Retina (tissue), 1 donor: ENCODE measurements at places on chromosomes 11 and 22.

GRCh38 chr11:125933030-125933813 is 12.6 kb upstream of the VSIG10L2 start:
- DNase-seq: no peak

GRCh38 chr22:23138584-23139435 is 3.0 kb downstream of the RSPH14 start:
- DNase-seq: no peak

DNA sequence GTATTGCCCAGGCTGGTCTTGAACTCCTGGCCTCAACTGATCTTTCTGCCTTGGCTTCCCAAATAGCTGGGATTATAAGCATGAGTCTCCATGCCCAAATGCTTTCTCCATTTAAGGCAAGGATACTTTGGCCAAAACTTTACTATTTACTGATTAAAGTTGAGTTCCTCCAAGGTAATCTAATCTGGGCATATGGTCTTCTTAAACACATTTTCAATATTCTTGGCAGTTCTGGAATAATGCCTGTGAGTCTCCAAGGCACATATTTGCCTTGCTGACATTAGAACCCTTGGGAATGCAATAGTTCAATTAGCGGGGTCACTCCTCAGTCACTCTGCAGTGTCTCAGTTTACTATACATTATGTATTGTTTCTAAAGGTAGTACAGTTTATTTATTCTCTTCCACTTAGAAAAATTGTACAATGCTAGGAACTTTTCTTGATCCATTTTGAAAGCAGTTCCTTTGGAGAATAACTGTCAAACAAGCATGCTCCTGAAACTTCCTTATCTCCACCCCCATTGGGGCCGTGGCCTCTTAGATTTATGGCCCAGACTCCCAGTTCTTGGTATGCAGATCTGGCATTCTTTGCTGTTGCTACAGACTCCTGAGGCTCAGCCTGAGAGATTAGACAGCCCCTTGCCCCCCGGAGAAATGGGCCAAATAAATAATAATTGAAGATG is 13.1 kb upstream of the RAB38 start:
- no peak for DNase-seq

- DNase-seq: peak; percentile 59
These were observed 490.1 kb downstream of the OPCML start for GRCh38 chr11:133041928-133042882.

DNA sequence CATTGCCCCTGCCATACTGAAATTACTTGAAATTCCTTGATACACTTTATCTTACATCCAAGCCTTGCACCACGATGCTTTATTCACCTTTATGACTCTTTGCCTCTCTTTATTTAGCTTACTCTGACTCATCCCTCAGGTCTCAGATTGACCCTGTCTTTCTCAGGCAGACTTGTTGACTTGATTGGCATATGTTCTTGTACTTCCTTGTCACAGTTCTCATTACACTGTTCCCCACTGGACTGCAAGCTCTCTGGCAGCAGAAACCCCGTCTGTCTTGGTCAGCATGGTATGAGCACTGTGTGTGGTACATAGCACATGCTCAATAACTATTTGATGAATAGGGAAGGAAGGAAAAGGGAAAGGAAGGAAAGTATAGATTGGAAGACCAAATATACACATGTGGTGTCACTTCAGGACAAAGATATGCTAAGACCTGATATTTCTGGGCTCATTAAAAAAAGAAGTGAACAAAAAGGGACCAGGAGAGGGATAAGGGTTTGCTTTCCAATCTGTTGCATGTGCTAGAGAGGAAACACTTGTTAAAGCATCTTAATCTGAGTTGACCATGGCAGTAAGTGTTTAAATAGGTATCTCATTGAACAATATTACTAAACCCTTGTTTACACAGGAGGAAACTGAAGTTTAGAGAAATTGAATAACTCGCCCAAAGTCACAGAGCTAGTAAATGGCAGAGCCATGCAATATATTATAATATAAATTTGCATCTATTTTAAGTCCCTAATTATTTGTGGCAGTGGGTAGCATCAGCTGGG is 7.2 kb downstream of the LYVE1 start:
- DNase-seq: no peak

GRCh38 chr11:129247135-129247534 is 55.0 kb upstream of the ARHGAP32 start:
- no peak for DNase-seq

- no peak for DNase-seq
These were observed 15.3 kb upstream of the CDC42BPG start for GRCh38 chr11:64859542-64860414.

GRCh38 chr11:42225664-42226063 is 766.2 kb upstream of the LRRC4C start:
- DNase-seq: no peak

GRCh38 chr11:70109006-70109405 is 30.9 kb downstream of the ANO1 start:
- no peak for DNase-seq

- DNase-seq: no peak
These were observed 160.2 kb downstream of the KIRREL3 start for GRCh38 chr11:126840201-126840886.

- no peak for DNase-seq
These were observed 147.1 kb downstream of the C11orf91 start for GRCh38 chr11:33553486-33553885.

GRCh38 chr11:74476536-74476935 is 9.2 kb upstream of the KCNE3 start:
- no peak for DNase-seq

DNA sequence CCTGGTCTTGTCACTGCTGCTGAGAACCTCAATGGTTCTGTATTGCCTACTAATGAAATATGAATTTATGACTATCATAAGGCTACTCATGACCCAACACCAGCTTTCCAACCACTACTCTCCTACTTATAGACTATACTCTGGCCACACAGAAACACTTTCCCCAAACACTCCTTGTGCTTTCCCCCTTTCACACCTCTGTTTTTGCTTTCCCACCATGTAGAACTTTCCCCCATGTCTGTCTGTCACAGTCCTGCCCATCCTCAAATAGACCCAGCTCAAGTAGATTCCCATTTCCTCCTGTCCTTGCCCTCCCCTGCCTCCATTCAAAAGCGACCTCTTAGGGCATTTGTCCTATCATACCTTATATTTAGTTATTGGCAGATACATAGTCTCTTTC is 105.9 kb downstream of the ARFGAP2 start:
- DNase-seq: no peak

GRCh38 chr11:6755303-6755952 is 16.3 kb downstream of the OR2AG2 start:
- DNase-seq: peak; percentile 58

DNA sequence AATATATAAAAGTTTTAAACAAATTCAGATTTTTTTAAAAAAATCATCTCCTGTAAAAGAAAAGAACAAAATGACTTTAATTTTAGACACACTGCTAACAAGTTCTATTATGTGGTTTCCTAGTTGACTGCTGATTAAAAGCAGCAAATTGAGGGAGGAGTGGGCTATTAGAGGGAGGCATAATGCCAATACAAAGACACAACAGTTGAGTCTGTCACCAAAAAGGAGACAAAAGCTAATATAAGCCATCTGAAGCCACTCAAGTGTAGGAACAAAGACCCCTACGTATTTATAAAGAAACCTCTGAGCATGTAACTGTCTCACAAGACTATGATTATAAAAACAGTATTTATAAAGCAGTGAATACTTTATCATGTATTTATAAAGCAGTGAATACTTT is 28.6 kb downstream of the TMEM123 start:
- no peak for DNase-seq

GRCh38 chr11:127943763-127944162 is 643.6 kb downstream of the ETS1 start:
- DNase-seq: no peak

DNA sequence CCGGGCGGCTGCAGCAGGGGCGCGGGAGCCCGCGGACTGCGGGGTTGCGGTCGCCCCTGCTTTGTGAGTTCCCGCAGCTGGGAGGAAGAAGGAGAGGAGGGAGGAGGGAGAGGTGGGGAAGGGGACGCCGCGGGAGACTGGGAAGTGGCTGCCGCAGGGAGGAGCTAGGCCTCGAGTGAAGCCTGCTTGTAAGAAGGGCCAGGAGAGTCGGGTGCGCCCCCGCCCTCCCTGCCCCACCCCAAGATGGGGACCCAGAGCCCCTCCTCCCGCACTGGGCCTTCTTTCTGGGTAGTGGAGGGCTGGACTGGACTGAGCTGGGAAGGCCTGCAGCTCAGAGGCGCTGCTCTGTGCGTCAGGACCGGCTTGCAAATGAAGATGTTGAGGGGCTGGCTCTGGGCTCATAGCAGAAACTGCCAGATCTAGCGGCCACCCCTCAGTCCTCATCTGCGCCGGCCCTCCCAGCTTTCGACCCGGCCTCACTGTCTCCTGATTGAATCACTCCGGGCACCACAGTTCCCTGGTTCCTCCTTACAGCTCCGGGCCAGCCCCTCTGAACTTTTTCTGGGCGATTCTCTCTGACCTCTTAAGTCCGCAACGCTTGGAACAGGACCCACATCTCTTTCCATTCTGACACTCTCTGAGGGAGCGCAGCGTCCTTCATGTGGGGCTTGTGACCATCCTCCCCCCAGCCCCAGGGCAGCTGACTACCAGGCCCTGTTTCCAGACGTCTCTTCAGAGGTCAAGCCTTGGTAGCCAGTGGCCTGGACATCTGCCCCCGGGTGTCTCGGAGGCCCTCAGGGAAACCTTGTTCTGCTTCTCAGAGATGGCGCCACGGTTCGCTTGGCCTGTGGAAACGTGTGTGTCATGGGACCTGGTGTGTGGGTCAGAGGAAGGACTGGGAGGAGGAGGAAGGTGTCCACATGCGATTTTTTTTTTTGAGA is 21.9 kb downstream of the SERPINH1 start:
- peak; percentile 87 for DNase-seq

- peak; percentile 33 for DNase-seq
These were observed 164.2 kb downstream of the FAM76B start for GRCh38 chr11:95625164-95625900.

DNA sequence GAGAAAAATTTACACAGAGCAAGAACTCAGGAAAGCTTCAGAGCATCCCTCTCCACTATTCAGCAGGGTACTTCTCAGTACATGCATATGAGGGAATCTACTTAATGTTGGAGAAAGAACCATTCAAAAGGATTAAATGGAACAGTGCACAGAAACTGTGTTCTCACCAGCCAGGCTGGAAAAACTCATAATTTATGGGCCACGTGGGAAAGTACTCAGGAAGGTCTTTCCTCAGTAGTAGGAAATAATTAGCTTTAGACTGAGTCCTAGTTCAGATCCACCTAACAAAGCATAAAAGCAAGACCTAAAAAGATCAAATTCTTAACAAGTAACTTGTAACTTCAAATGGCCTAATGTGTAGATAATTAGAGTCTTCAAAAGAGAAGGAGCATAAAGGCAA is 134.0 kb downstream of the FAM76B start:
- DNase-seq: no peak

DNA sequence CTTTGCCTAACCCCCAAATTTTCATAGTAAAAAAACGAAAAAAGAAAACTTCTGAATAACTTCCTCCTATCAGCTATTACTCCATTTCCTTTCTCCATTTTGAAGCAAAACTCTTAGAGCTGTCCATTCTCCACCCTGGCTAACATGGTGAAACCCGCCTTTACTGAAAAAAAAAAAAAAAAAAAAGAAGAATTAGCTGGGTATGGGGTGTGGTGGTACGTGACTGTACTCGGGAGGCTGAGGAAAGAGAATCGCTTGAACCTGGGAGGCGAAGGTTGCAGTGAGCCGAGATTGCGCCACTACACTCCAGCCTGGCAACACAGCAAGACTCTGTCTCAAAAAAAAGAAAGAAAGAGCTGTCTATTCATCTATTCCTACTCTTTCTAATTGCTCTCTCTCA is 11.3 kb upstream of the NXF1 start:
- no peak for DNase-seq

GRCh38 chr11:15830741-15831428 is 525.5 kb downstream of the SOX6 start:
- no peak for DNase-seq

DNA sequence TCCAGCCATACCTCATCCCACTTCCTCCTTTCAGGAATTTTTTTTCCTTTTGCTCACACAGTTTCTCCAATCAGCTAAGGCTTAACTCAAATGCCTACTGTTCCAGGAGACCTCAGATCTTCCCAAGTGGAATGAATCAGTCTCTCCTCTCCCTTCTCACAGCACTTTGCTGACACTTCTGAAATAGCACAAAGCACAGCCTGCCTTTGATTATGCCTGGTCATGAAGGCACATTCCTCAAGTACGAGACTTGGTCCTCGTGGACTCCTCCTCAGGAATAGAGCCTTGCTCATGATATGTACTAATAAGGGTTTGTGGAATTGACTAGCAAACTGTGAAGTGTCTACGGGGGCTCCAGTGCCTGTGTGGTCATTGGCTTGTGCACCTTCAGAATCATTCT is 176.7 kb upstream of the TENM4 start:
- no peak for DNase-seq

DNA sequence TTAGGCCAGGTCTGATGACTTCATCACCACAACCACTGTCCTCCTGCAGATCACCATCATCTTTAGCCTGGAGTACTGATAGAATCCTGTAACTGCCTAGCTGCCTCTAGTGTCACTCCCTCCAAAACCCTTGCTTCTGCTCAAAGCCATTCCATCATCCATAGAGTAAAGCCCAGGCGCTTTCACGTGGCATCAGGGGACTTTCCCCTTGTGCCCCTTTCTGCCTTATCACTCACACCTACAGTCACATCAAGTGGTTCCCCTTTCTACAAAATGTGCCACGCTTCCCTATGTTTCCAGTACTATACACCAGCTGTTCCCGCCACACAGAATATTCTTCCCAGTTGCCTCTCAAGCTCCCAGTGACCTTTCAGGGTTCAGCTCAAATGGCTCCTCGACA is 75.9 kb downstream of the MN1 start:
- no peak for DNase-seq

DNA sequence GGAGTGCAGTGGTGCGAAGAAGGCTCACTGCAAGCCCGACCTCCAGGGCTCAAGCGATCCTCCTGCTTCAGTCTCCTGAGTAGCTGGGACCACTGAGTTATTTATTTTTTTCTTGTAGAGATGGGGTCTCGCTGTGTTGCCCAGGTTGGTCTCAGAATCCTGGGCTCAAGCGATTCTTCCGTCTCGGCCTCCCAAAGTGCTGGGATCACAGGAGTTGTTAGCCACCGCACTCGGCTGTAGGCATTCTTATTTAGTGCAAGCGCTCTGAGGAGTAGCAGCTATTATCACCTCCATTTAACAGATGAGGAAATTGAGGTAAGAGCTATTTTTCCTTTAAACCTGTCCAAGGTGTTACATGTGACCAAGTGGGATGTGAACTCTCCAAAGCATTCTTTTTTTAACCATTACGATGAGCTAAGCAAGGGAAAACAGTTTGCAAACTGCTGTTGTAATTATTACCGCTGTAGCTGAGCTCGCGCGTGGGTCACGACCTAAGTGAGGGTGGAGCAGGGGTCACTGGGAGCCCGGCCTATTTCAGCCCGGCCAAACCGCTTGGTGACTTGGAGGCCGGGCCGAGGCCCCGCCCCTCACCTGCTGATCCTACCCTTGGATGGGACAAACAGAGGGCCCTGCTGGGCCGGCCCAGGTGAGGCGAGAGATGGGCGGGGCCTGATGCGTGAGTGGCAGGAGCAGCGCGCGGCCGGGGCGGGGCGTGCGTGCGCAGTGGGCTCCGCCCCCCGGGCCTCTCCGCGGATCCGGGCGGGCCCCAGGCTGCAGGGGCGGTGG is 449 bp upstream of the KREMEN1 start:
- peak; percentile 85 for DNase-seq

GRCh38 chr22:36923131-36923788 is 9.8 kb downstream of the CSF2RB start:
- no peak for DNase-seq
